ENCODE measurements at places on chromosomes 7 and 10.
A peak's percentile ranks its signal among the peaks of the same experiment; 100 is the strongest.

- peak; percentile 2 for DNase-seq
Observed at GRCh38 chr7:121081327-121081936, 92.9 kb downstream of the CPED1 start.

GRCh38 chr10:86301971-86302370 is 64.6 kb downstream of the GRID1 start:
- DNase-seq = no peak

- no peak for DNase-seq
Observed at GRCh38 chr7:94323844-94324243, 70.9 kb upstream of the COL1A2 start.

DNA sequence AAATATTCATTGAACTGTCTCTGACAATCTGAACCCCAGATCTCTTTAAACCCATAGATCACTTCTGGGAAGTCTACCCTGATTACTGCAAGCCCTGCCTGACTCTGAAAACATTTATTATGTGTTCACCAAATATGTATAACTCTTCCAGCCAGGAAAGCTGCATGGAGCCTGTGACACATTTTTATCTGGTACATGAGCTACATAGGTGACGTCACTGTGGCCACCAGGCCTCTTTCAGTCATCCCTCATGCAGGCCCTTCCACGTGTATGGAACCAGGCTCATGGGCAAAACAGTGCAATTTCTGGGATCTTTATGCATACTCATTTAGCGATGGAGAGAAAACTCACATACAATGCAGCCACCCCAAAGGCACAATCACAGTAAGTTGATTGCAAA is 133.9 kb upstream of the NUPR2 start:
- DNase-seq = no peak

GRCh38 chr7:28166982-28167715 is 13.4 kb downstream of the JAZF1 start:
- no peak for DNase-seq

GRCh38 chr7:132805766-132806165 is 229.5 kb upstream of the PLXNA4 start:
- DNase-seq = no peak

- DNase-seq = no peak
Observed at GRCh38 chr7:126339813-126340212, 912.9 kb downstream of the GRM8 start.

DNA sequence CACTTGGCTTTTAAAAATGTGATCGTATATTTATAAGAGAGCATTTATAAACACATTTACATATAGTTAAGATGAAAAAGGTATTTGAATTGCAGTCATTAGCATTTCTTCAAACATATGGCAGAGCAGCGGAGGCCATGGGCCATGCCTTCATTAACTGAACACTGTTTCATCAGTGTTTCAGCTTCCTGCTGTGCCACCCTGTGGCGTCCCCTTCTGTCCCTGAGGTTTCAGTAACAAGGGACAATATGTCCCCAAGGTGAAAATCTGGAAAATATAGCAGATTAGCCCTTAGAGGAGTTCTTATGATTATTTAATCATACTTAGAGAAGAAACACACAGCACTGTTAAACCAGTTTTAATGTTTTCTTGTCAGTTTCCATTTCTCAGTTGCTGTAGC is 577.8 kb downstream of the ETV1 start:
- DNase-seq = no peak

GRCh38 chr10:86086418-86086817 is 280.2 kb downstream of the GRID1 start:
- DNase-seq = no peak

- no peak for DNase-seq
Observed at GRCh38 chr10:123157210-123157609, 3.0 kb downstream of the BUB3 start.

- no peak for DNase-seq
Observed at GRCh38 chr7:134174795-134175261, 47.7 kb downstream of the LRGUK start.

DNA sequence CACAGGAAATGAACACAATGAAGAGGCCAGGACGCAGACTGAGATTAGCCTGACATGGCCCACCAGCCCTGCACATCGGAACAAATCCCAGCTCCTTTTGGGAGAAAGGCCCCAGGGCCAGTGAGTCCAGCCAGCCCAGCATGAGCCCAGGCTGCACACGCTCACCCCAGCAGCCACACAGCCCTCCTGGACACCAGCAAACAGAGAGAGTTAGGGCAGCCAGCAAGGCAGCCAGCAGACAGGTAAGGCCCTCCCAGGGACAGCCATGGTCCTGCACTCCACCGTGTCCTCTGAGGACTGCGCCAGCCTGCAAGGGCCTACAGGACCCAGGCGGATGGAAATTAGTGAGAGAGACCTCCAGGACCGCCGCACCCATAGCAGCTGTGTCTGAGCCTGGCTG is 8.1 kb upstream of the GRID1 start:
- no peak for DNase-seq

DNA sequence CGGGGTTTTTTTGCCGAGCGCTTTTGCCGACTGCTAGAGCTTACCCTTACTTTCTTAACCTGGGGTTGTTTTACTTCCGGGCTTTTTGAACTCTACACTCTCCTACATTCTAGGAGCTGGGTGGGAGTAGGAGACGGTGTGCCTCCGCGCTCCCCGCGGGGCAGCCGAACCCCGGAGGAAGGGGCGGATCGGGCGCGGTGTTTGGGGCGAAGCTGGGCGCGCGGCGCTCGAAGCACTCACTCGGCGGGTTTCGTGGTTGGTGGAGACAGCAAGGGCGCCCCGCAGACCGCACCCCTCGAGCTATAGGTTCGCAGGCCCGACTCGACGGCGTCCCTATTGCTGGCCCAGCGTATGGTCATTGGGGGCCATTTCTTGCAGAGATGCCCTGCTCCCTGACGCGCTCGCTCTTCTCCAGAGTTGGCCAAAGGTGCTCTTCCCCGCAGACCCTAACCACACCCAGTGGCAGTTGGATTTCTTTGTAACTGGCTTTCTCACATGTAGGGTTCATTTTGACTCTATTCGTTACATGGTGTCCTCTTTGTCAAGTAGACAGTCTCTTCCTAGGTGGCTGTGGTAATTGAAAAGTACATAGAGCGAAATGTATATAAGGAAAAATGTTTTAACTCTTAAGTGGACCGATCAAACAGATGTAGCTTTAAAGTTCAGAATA is 364 bp downstream of the ZNF518A start:
- DNase-seq = no peak

DNA sequence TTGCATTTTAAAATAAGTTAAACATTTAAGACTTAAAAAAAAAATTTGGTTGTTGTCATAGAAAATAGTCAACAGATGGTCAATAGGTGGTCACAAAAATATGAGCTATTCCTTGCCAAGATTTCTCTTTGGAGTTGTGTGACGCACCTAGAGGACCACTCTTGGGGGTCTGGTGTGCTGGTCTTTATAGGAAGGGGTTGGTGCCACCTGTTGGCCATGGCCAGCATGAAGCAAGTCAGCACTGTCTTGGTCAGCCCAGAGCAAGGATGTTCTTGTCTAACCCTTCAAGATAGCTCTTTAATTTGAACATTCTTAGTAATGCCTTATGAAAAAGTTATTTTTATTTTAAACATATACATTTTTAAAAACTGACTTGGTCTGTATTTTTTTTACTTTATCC is 267.9 kb upstream of the CNTNAP2 start:
- DNase-seq = no peak

GRCh38 chr7:42099066-42099465 is 137.9 kb downstream of the GLI3 start:
- no peak for DNase-seq

DNA sequence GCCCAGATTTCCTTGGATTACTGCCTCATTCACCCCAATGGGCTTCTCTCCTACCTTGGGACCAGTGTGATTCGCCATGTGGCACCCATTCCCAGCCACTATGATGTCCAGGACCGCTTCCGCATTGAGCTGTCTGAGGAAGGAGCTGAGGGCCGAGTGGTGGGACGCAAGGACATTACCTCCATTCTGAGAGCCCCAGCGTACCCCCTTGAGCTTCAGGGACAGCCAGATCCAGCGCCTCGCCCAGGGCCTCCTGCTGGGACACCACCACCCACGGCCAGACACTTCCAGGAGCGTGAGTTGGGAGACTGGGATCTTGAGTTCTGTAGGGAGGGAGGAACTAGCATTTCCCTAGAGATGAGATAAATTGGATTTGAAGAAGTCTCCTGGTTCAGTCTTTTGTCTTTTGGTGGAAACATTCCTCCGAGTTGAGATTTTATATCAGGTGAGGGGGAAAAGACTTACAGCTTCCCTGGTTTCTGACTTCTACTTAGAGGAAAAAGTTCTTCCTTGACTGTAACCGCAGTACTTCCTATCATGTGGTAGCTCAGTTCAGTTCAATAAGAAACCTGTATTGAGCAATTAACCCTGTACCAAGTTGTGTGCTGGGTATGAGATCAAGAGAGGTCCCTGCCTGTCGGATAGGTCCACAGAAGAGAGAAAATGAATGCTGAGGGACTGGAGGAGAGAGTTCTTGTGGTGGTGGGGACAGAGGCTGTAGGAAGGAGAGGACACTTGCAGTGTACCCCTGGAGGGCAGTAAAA is 1.3 kb downstream of the MOSPD3 start:
- no peak for DNase-seq

DNA sequence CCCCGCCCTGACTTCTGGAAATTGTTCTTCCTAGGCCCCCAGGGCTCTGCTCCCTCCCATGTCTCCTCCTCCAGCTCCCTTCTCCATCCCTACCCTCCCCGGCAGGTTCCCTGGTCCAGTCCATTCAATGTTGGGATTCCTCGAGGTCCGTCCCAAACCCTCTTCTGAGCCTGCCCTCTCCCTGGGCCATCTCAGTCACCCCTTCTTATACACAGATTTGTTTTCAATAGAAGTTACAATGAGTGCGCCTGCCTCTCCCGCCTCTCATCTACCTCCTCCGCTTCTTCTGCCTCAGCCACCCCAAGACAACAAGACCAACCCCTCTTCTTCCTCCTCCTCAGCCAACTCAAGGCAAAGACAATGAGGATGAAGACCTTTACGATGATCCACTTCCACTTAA is 67.9 kb downstream of the OAT start:
- no peak for DNase-seq

GRCh38 chr10:44198096-44198779 is 186.7 kb downstream of the CXCL12 start:
- DNase-seq = no peak

DNA sequence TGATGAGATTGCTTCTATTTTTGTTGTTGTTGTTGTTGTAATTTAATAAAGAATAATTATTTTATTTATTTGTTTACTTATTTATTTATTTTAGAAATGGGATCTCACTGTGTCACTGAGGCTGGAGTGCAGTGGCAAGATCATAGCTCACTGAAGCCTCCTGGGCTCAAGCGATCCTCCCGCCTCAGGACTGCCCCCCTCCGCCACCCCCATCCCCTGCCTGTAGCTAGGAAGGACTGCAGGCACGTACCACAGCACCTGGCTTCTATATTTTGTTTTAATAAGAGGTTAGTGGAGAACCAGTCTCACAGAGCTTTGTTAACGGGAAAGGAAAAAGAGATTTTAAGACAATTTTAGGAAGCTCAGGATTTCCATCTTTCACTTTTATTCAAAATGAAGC is 19.5 kb upstream of the SMC3 start:
- DNase-seq = no peak

DNA sequence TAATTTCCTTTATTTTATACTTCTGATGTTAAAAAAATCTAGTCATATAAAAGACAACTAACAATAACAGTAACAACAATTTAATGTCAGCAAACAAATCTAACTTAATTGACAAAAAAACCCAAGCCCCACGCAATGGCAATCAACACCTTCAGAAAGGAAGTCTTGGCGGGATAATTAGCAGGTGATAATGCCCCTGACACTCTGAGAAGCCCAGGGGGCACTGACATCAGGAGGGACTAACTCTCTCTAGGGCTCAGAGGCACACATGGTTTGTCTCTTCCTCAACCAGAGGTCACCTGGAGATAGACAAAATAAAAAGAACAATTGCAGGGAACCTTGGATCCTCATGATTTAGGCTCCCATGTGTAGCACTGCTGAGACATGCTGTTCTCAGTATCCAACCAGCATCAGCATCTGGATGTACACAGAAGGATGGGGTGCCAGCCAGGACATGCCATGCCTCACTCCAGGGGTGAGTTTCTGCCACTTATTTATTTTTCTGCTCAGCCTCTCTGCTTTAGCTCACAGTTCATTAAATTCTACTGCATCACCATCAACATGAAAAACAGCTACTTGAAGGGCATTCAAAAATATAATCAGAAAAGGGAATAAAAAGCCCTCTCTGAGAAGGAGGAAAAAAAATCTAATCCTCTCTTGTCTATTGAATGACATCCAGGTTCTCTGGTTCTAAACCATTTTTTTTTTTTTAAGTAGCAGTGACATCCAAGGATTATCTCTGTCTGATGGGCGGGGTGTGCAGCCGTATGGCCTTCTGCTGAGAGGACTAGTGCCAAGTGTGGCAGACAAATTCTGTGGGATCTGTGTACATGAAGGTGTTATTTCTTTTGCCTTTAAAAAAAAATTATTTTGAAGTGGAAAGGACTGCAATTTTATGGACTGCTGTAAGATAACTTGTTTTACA is 96.3 kb downstream of the ATXN7L1 start:
- DNase-seq = no peak

GRCh38 chr10:122120008-122120744 is 131.2 kb downstream of the TACC2 start:
- DNase-seq = no peak

- no peak for DNase-seq
Observed at GRCh38 chr7:92517631-92518030, 10.7 kb downstream of the PEX1 start.

DNA sequence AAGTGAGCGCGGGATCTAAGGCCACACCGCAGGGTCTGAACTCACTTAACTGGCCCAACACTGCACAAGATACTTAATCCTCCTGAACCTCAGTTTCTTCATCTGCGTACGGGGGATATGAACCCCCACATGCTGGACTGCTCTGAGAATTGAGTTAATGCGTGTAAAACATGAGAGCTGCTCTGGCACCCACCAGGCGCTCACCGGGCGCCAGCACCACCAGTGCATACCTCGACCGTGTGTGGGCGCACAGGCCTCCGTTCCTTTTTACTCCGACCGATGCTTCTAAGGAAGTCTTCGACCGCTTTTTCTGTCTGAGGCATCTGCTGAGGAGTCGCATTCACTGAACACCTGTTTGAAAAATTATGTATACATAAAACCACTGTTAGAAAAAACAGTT is 27.2 kb downstream of the PITRM1 start:
- DNase-seq = no peak

- no peak for DNase-seq
Observed at GRCh38 chr10:72328829-72329204, 25.9 kb downstream of the DNAJB12 start.

DNA sequence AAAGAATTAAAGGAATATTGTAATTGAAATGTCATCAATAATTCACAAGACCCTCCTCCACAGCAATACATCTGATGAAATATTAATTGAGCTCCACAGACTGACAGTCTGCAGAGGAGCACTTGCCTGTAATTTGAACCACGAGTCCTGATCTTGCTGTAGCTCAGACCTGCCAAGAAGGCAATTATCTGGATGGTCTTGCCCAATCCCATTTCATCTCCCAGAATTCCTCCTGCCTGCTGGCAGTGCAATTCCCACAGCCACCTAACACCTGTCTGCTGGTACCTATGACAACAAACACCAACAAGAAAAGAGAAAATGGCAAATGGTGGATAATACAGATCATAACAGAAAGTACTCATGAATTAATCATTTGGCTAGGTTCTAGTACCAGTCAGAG is 38.5 kb downstream of the ERCC6 start:
- no peak for DNase-seq

- no peak for DNase-seq
Observed at GRCh38 chr7:2403718-2404648, 572 bp downstream of the CHST12 start.

Measured in activated CD4-positive, alpha-beta T cell treated with anti-CD3 and anti-CD28 coated beads, Interleukin-2, amount 50 U/mL, for 24 hours (primary cell).